ENCODE measurements at places on chromosomes 3 and 15. TPM values are rescaled to one million over a fixed set of nuclear protein-coding genes. Genes with fewer than 3 reads are reported as not detected.

Gene PPARG
- 2.7 TPM for total RNA-seq

- peak; percentile 83 for DNase-seq
These were observed 22.0 kb downstream of the RAB27A start for GRCh38 chr15:55267401-55268175.

DNA sequence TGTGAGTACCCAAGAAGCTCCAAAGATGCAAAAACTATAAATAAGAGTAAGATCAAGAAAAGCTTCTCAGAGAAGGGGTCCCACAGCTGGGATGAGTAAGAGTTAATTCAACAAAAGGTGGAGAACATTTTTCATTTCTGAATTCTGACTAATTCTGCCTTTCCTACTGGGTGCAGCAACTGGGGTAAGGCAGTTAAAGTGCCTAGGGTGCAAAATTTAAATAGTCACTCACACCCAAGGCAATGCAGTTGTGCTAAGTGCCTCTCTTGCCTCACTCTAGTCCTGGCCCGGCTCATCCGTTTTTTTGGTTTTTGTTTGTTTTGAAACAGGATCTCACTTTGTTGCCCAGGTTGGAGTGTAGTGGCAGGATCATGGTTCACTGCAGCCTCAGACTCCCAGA lies 240.2 kb downstream of the TP63 start:
- no peak for DNase-seq

DNA sequence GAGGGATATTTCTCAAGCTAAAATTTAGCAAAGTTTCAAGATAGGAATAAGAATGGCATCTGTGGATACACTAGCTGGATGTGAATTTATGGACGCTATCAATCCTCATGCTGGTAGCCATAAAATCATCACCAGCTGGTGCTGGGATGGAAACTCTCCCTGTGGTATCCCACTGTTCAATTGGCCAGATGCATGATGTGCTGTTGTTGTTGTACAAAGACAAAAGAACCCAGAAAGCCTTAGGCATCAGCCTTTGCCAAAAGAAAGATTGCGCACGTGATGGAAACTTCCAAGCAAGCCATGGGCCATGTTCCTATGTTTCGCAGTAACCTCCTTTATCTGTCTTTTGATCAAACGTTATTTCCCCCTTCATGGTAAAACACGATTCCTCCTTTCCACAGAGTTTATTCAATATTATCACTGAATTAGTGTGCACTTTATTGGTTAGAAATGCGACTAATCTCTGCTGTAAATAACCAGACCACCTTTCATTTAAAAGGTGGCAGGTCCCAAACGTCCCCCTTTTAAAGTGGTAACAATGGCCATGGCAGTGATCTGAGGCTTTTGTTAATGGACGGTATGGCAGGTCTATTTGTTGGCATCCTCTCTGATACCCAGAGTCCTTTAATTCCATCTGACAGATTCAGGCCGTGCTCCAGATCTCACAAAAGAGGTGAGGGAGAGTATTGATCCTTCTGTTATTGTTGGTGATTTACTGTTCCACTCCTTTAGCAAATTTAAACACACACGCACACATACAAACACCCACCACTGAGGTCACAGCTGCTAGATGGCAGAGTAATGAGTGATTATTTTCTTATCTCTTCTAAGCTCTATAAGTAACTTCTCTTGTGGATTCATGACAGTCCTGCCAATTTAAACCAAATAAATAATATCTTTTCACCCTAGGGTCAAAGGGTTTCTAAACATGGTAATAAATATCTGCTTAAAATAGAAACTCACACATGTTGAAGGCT lies 291.2 kb upstream of the KCNMB2 start:
- no peak for DNase-seq
